ENCODE measurements at places on chromosomes 16 and 17.

- peak; percentile 45 for DNase-seq
Observed at GRCh38 chr17:82414548-82415281, 3.4 kb upstream of the HEXD start.

- DNase-seq, result no peak
Observed at GRCh38 chr16:59236804-59237458, 502.8 kb upstream of the GOT2 start.

- no peak for DNase-seq
Observed at GRCh38 chr17:57782647-57783337, 37.7 kb upstream of the CCDC182 start.

DNA sequence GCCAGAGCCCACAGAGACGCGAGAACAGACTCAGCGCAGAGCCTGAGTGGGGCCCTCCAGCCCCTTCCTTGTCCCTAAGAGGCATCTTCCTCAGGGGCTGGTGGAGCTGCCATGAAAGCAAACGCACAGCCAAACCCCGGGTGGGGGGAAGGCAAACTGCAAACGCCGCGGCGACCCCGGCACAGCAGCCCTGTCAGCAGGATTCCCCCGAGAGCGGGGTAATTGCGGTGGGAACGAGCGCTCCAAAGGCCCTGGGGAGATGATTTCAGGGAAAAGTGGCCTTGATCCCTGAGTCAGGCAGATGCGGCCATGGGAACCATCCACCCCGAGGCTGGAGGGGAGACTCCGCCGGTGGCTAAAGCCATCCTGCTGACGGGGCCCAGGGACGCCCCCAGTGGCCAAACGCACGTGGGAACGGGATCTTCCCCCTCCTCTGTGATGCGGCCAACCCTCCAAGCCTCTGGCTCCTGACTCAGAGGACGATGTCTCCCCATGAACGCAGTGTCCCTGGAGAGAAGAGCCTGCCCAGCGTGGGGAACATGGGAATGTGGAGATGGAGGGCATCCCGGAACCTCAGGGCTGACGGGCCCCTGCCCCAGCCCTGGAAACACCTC is 25.1 kb downstream of the SLC7A5 start:
- no peak for DNase-seq

- no peak for DNase-seq
Observed at GRCh38 chr17:742147-742793, 9.8 kb downstream of the GEMIN4 start.
